ENCODE measurements at places on chromosomes 7 and 10.

- no peak for DNase-seq
Observed at GRCh38 chr7:32494946-32495297, 367 bp upstream of the AVL9 start.

DNA sequence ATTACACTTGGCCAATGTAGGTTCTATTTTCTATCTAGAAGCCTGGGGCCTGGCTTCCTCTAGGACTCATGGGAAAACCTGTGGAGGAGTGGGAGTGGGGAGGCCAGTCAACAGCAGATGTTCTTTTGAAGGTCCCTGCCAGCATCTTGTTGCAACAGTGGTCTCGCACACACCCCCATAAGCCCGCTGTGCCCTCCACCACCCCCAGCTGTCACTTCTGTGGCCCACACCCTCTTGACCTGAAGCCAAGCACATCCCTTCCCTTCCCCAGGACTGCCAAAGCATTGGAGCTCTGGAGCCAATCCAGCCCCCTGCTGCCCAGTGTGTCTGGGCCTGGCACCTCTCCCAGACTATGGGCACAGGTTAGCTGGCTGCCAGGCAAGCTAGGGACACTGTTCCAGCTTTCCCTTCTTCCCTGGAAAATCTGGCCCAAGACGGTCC, 1.9 kb upstream of the STX1A start:
- no peak for DNase-seq

GRCh38 chr7:31896925-31897324, 173.3 kb downstream of the PDE1C start:
- no peak for DNase-seq

DNA sequence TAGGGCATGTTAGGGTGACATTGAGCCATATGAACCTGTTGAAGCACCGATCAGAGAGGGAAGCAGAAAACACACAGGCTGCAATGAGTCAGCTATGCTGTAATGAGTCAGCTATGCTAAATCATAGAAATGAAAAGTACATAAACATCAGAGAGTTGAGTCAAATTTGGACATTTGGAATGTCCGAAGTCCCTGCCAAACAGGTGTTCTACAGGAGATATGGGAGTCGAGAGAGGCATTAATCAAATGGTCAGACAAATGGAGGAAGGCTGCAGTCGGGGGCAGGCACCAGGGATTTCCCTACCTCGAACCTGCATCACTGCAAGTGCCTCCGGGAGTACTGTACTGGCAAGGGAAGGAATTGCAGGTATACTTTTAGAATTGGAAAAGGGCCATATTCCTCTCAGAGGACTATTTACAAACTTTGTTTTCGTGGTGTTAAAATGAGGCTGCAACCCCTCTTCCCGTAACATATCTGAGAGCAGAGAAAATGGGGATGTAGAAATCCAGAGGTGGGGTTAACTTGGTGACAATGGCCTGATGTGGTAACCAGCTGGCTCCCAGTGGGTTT, 8.8 kb upstream of the ZC3HAV1 start:
- DNase-seq: no peak

GRCh38 chr10:69018613-69019012, 30.0 kb downstream of the KIFBP start:
- DNase-seq: no peak

- no peak for DNase-seq
Observed at GRCh38 chr10:4260483-4261124, 475.6 kb upstream of the KLF6 start.

- no peak for DNase-seq
Observed at GRCh38 chr7:106287786-106288185, 3.0 kb upstream of the NAMPT start.

DNA sequence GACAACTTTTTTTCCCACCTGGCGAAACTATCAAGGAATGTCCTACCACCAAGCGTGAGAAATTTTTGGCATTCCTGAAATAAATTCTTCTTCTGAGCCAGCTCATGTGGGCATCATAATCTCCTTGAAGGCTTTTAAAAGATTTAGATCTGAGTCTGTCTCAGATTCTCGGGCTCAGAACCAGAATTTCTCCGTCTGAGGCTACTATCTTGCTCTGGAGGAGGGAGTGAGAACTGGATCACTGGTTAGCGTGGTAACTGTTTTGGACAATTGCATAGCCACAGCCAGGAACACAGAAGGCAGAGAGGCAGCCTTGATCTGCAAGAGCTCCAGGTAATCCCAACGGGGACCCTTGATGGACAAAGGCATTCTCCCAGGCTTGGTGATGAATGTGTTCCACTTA, 1.0 kb upstream of the PLAC9 start:
- DNase-seq: no peak

DNA sequence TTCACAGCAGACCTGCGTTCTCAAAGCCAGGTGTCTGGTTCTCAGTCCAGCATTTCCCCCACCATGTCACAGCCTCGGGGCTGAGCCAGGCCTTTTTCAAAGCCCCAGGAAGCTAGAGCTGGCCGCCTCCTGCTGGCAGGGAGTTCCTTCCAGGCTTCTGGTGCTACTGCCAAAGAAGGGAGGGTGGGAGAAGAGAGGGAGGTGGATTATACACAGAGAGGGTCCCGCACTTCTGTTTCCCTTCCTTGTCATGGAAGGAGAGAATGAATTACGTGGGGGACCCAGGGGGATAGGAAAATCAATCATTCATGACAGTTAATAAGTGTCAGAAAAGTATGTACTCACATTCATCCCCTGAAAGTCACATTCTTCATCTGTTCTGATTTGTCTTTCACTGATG, 600 bp upstream of the LGI1 start:
- DNase-seq: no peak

- DNase-seq: no peak
Observed at GRCh38 chr10:6269953-6270867, 67.5 kb downstream of the PFKFB3 start.

GRCh38 chr10:128604025-128604424, 477.8 kb upstream of the MKI67 start:
- no peak for DNase-seq

GRCh38 chr10:95350219-95350829, 59.5 kb upstream of the PDLIM1 start:
- DNase-seq: no peak

DNA sequence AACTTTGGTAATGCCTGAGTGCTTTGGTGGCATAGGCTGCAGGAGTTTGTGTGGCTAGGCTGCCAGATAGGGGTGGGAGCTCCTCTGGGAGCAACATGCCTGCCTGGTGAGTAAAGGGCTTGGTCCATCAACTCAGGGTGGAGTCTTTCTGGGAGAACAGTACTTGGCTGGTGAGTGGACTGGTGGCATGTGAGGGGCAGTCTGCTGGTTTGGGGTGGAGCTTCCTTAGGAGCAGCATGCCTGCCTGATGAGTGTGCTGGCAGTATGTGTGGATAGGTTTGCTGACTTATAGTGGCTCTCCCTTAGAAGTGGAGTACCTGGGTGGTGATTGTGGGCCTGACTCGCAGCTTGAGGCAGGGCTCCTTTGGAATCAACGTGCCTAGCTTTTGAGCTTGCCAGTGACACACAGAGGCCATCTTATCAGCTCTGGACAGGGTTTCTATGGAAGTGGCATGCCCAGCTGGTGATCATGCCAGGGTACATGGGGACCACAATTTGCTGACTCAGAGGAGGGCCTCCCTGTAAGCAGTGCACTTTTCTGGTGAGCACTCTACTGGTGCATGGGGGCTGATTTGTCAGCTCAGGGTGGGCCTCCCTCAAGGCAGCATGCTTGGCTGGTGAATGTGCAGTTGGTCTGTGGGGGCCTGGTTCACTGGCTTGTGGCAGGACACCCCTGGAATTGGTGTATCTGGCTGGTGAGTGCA, 35.0 kb upstream of the SRI start:
- DNase-seq: no peak

DNA sequence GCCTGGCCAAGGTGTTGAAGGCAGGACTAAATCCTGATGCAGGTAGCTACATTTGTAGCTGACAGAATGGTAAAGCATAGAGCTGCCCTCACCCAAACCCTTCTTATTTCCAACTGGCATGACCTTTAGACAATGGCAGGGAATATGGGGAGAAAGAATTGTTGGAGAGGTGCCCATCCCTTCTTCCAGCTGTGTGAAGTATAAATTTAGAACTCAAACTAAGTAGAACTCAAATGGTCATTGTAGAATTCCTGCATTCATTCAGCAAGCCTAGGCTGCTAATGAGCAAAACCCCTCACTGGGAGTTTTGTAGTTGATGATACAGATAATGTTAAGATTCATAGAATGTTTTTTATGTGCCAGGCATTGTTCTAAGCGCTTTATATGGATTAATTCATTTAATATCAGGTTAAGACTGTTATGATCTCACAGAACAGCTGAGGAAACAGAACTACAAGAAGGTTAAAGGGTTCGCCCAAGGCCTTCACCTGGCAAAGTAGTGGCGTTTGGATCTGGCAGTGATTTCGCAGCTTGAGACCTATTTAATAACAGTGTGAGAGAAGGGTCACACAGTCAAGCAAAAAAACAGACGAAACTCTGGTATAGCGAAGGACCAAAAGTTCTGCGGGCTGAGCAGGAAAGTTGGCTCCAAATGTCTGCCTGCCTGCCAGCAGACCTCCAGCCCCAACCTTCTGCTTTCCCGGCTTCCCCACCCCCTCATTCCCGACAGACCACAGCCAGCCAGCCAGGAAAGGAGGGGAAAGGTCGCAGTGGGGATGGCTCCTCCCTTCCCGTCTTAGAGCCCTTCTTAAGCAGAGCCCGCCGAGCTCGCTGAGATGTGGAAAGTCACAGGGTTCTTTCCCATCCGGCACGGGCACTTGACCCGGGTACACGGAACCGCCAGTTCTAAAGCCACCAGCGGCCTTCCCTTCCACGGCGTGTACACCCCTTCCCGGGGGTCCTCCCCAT, 1.6 kb upstream of the HILPDA start:
- DNase-seq: no peak

- DNase-seq: no peak
Observed at GRCh38 chr10:122267849-122268737, 3.0 kb upstream of the BTBD16 start.

- DNase-seq: no peak
Observed at GRCh38 chr10:110919349-110919931, at the start of gene SHOC2. Gene SHOC2, plus strand, starts transcription at chr10:110919604. Its CDS starts 44,755 bp downstream, at chr10:110964359.

GRCh38 chr10:55750458-55750857, 610.6 kb downstream of the ZWINT start:
- no peak for DNase-seq

DNA sequence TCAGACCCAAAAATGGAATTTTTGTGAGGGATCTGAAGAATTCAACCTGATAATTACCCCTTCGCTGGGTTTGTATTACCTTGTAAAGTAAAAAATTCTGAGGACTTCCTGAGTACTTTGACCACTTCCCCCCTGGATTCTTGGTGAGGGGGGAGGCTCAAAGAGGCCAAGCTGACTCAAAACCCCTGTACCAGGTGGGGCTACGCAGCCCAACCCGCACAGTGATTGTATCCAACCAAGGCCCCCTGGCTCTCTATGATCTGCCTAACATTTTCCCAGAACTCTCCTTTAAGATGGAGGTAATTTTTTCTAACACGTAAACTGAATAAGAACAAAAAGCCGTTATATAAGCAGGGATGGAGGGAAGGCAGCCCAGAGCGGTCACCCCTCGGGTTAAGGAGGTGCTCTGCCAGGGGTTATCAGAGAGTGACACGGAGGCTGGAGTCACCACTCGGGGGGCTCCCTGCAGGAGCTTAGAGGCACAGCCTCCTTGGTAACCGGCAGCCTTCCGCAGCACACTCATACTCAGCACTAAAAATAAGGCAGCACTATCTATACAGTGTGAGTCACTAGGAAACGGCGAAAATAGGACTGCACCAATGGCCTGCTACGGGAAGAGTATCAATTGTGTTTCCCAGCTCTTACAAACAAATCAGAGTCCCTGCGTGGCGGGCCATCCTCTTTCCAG, 255.4 kb downstream of the ELMO1 start:
- DNase-seq: no peak

- DNase-seq: no peak
Observed at GRCh38 chr10:18332048-18332447, 191.8 kb downstream of the CACNB2 start.

DNA sequence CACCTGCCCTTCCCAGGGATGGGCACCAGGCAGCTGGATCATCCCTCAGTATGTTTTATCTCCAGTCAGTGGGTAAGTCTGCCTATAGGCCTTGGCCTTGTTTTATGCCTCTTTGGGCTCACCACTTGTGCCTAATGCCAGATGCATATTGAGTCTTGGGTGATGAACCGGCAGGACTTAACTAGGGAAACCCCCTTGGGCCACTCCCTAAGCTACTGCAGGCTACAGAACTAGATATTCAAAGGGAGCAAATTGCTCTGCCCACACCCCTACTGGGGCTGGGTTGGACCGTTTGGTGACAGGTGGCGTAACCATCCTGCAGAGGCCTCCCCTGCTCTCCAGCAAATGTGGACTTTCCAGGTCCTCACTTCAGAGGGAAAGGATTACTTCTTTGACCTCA, 115.7 kb upstream of the GDF10 start:
- no peak for DNase-seq

DNA sequence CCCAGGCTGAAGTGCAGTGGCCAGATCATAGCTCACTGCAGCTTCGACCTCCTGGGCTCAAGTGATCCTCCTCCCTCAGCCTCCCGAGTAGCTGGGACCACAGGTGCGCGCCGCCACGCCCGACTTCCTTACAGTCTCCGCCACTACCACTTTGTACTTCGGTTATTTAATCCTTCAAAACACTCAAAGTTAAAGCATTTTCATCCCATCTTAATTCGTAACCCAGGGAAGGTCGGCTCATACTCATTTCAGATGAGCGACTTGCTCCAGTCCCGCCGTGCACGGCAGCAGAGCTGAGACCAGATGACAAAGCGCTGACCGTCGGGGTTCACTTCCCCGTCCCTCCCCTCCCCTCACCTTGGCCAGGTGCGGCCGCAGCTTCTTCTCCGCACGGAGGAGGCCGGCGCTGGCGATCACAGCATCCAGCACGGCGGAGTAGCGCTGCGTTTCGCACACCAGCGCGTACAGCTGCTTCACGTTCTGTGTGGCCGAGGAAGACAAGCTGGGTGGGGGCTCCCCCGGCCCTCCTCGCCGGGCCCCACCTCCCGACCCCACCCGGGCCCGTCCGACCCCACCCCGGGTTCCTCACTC, 457 bp downstream of the NSUN5 start:
- no peak for DNase-seq

- no peak for DNase-seq
Observed at GRCh38 chr7:25978466-25978865, 173.5 kb upstream of the NFE2L3 start.

- no peak for DNase-seq
Observed at GRCh38 chr7:68684246-68684839, 913.9 kb upstream of the AUTS2 start.

DNA sequence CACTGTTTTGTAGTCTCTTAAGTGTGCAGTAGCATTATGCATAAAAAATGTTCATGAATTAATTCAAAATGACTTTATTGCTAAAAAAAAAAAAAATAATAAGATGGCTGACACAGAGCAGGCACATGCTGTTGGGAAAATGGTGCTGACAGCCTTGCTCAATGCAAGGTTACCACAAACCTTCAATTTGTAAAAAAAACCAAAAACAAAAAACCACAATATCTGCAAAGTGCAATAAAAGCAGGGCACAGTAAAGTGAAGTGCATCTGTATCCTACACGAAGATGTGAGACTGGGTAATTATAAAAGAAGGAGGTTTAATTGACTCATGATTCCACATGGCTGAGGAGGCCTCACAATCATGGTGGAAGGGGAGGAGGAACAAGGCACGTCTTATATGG, 185.8 kb downstream of the USP6NL start:
- DNase-seq: no peak

GRCh38 chr10:17586821-17587234, 30.3 kb downstream of the HACD1 start:
- DNase-seq: no peak

- DNase-seq: no peak
Observed at GRCh38 chr7:30752979-30753378, 1.0 kb downstream of the INMT start.

GRCh38 chr10:30915146-30915545, 116.5 kb downstream of the ZNF438 start:
- DNase-seq: peak; percentile 6

- no peak for DNase-seq
Observed at GRCh38 chr7:31061185-31061584, 9.1 kb downstream of the ADCYAP1R1 start.

All from non-pigmented ciliary epithelial cell (primary cell).